ENCODE measurements at places on chromosomes 11 and 22.
A peak's percentile ranks its signal among the peaks of the same experiment; 100 is the strongest.

DNA sequence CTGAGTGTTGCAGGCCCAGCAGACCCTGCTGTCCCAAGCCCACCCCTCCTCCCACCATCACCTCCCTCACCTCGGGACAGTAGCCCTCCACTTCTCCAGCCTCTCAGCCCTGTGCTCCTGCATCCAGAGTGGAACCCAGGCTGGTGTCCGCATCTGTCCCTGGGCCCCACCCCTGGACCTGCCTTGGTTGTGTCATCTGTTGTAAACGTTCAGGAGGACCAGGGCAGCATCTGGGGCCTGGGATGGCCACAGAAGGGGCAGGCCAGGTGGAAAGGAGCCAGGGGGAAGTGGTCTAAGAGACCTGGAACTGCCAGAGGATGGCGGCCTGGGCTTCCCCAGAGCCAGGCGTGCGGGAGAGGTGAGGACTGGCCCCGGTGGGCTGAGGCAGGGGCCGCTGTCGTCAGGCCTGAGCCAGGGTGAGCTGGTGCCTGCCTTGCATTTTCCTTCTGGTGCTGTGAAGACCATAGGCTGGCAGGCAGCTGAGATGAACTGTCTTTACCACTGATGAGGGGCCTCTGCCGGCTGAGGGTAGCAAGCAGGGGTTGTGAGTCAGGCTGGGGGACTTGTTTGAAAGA, 26.1 kb upstream of the MGAT3 start:
- no peak for DNase-seq

DNA sequence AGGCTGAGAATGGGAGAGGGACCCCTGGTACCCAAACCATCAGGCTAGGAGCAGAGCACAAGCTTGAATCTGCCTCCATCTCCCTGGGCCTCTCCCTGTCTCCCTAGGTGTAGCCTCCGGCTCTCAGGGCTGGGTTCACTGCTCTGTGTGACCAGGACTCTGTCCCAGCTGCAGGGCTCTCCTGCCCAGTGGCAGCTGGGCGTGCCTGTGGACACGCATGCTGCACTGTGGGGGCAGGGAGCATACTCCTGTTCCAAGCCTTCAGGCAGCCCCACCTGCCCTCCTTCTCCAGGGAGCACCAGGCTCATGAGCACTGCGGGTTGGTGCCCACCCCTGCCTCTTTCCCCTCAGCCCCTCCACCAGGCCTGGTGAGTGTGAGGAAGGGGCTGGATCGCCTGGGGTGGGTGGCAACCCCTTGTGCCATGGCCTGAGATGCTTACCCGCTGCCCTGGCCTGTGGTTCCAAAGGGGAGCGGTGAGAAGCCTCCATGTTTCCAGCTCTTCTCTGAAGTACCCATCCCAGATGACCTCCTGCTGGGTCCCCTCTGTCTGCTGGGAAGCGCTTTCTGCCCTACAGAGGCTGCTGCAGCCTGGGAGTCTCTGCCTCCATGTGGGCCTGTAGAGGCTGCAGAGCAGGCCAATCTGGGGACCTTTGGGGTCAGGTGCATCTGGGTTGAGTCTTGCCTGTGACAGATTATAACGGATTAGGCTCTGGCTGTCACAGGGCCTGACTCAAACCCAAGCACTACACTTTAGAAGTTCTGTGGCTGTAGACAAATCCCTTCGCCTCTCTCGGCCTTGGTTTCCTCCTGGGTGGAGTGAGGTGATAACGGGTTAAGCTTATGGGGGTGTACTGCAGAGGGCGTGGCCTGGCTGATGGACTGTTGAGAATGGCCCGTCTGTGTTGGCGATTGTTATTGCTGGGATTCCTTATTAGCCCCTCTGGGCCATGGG, 43.7 kb downstream of the WNT11 start:
- DNase-seq, result no peak

DNA sequence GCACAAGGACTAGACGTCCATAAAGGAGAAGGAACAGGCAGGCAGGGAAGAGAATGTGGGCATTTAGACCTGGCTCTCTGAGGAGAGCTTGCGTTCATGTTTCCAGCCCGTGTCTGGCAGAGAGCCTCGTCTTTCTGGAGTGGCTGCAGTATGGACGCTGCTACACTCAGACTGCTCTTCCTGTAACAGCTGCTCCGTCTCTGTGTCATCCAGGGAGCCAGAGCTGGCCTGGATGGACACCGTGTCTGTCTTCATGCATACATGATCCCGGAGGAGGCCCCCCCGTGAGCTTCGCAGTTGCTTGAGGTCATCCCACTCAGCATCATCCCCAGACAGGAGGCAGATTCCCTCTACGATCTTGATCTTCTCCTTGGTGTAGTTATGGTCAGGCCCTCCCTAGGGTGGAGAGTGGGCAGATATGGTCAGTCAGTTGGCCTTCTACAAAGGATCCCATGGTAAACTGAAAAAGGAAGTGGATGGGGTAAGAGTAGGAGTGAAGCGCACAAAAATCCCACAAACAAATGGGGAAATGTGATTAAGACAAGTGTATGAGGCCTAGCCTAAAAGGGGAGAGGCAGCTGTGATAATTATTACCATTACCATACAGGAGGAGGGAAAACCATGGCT, 13.0 kb upstream of the CKAP5 start:
- DNase-seq, result no peak

DNA sequence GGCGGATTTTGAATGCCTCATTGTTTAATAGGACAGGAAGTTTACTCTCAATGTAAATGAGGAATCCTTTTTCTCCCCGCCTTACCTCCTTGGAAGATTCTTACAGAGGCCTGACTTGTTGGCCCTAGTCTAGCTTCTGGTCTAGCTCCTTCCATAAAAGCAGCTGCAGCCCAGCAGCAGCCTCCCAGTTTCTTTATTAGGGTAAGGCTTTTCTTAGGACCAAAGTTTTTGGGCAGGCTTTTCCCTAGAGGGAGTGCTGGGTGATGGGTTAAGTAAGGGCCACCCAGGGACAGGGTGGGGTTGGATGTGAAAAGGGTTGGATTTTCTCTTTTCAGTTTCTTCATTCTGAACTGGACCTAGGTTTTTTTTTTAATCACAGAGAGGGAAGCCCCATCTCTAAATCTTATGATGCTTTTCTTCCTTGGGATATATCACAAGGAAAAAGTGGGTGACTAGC, 49.7 kb downstream of the LIF start:
- no peak for DNase-seq

DNA sequence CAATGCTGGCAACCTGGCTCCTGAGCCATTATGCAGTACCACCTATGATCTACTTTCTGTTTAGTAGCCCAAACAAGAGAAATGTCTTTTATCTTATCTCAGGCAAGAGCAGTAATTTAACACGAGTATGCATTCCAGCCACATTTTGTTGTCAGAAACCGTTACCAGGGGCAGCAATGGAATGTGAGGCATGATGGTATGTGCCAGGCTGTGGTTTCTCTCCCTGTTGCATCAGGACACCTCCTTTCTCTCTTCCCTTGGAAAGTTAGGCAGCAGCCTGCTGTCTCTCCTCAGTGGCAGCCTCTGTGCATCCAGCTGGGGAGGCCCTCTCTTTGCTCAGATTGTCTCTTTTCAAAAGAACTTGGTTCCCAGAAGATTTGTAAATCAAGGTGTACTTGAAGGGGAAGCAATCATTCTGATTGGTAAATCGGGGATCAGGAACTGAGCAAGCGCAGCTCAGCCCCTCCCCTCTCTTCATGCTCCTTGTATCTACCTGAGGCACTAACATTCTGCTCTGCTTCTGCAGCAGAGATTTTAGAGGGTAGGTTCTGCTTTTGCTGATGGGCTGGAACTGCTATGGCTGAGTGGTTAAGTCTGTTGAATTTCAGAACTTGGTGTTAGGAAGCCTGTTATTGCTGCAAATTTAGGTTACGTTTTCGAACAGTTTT, 229.2 kb downstream of the ADAMTS15 start:
- no peak for DNase-seq

DNA sequence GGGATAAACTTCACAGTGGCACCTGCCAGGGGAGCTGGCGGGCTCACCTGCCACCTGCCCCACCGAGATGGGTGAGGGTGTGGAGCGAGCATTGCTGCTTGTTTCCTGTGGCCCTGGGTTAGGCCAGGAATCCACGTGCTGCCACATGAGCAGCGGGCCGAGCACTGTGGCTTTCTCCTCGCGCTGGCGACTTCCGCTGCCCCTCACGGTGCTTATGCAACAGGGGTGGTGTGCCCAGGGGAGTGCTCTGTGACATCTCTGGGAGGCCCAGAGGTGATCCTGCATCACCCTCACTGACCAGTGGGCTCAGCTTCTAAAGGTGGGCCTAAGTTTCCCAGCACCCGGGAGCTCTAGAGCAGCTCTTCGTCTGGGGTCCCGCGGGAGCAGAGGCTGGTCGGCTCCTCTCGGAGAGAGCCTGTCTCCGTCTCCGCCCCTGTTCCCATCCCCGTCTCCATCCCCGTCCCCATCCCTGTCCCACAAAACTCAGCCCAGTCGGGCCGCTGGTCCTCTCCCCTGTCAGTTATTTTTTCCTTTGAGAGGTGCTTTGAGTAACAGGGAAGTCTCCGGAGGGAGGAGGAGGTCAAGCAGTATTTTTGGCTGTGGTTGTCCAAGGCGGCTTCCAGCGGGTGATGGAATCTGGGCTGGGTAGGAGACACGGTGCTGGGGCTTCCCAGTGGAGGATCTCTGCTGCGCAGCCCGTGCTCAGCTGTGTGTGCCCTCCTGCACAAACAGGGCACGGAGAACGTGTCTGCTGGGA, 42.5 kb downstream of the AP2A2 start:
- DNase-seq, result no peak

- DNase-seq, result no peak
Observed at GRCh38 chr11:119446434-119446833, 23.5 kb upstream of the THY1 start.

DNA sequence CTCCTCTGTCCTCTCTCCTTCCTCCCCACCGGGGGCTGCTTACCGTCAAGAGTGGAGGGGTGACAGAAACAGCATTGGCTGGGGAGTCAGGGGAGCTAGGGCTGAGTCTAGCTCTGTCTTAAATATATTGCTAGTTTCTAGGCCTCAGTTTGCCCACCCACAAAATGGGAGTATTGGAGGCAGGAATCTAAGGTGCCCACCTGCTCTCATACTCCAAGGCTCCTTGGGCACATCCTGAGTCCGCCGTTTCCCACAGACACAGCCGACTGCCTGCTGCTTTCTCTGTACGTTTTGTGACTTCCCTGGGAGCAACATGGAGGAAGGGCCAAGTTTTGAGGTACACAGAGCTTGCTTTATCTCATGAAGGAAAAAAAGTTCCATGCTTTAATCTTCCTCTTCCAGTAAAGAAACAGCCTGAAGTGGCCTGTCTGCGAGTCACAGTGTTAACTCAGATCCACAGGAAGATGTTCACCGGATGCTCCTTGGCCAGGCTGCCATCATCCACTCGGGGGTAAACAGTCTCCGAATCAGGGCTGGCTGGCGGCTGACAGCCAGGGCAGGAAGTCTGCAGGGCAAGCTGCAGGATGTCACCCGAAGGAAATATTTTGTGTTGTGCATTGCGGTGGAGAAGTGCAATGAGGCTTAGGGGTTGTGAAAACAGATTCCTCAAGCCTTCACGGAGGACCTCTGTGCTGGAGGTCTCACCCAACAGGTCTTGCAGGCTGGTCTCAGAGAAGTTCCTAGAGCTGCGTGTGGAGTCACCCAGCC, 11.0 kb upstream of the CERK start:
- DNase-seq, result peak; percentile 76

- DNase-seq, result no peak
Observed at GRCh38 chr11:6497069-6497839, at the start of gene DNHD1. Gene DNHD1 (plus strand): TSS chr11:6497280. CDS start chr11:6498216, 936 bp downstream.

DNA sequence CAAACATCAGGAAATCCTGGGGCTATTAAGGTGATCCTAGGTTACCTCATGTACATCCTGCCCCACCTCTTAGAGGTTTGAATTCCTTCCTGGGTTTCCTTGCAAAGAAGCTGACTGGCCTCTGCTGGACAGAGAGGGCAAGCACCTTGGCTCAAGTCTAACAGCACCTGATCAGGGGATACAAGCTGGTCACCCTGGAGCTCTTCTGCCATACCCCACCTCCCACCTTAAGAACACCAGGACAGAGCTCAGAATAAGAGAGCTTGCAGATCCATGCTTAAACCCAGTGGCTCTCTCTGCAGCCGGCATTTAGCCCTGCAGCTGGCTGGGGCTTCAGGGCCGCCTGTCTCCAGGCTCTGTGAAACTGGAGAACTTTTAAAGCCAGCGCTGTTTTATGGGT, 386.6 kb upstream of the NARS2 start:
- no peak for DNase-seq

GRCh38 chr11:134369656-134370525, 38.1 kb downstream of the GLB1L2 start:
- DNase-seq, result no peak

DNA sequence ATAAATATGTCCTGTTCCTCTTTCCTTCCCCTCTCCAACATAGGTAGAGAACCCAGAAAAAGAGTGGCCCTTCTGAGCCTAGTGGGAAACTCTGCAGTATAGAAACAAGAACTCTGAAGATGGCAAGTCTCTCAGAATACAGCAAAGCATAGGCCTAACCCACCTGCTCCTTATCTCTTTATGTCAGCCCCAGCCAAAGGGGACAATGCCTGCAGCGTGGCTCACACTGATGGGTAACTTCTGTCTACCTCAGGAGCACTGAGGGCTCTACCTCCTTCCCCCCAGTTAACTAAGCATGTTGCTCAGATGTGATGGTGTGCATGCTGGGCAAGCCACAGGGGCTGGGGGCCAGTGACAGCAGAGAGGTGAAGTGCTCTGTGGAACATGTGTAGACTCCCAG, 4.9 kb upstream of the NRIP3 start:
- no peak for DNase-seq

DNA sequence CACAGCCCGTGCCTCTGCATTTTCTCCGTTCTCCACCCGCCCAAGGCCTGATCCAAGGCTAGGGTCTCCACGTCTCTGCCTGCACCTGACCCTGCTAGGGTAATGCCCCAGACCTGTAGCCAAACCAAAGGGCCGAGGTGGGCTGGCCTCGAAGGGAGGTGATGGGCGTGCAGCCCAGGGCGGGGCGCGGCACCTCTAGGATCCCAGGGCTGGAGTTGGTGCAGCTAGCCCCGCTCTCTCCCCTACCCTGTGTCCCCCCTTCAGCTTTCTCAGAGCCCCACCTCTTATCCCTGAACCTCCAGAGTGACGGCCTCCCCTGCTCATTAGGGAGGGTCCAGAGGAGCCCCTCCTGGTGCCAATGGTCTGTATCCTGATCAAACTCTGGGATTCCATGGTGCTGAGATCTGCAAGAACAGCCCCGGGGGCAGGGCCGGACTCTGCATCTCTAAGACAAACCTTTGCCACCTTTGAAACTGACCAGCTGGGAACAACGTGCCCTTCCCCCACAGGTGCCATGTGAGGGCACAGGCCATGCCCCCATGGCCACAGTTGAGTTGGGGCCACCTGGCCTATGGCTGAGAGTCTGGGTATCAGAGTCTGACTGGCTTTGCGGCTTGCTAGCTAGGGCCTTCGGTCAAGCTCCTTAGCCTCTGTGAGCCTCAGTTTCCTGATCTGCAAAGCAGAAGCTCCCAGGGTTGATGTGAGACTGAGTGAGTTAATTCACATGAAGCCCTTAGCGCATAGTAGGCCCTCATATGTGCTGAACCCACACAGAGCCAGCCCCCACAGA, 23.1 kb upstream of the CBX7 start:
- DNase-seq, result no peak

DNA sequence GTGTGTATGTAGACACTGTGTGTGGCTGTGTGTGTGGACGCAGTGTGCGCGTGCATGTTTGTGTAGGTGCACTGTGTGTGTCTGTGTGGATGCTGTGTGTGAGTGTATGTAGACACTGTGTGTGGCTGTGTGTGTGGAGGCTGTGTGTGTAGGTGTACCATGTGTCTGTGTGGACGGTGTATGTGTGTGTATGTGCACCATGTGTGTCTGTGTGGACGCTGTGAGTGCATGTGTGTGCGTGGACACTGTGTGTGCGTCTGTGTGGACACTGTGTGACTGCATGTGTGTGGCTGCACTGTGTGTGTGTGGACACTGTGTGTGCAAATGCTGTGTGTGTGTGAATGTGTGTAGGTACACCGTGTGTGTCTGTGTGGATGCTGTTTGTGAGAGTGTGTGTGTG, 10.3 kb downstream of the TRPM5 start:
- DNase-seq, result no peak
